NAMALWA (cell line): ENCODE measurements at places on chromosomes 6 and 20.

- no peak for DNase-seq
These were observed 24.5 kb downstream of the YTHDF1 start for GRCh38 chr20:63191400-63191799.

DNA sequence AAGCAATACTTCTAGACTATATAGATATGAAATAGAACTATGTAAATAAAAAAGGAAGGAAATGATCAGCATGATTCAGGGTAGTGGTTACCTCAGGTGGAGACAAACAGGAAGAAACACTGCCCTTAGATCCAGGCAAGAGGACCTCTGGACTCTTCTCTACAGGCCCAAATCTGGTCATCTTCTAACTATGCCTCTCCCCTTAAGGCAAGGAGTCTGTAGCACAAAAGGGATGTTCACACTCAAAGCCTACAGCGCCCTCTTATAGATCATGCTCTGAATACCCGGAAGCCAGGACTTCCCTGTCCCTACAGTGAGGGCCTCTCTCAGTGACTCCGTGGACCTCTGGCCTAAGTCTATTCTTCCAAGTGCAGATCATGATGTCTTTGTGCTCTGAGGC is 30.4 kb upstream of the HIVEP2 start:
- DNase-seq, result no peak

GRCh38 chr6:53066077-53066417 is 843 bp downstream of the FBXO9 start:
- DNase-seq, result no peak

- DNase-seq, result no peak
These were observed 68.7 kb upstream of the MYL9 start for GRCh38 chr20:36472637-36473090.

DNA sequence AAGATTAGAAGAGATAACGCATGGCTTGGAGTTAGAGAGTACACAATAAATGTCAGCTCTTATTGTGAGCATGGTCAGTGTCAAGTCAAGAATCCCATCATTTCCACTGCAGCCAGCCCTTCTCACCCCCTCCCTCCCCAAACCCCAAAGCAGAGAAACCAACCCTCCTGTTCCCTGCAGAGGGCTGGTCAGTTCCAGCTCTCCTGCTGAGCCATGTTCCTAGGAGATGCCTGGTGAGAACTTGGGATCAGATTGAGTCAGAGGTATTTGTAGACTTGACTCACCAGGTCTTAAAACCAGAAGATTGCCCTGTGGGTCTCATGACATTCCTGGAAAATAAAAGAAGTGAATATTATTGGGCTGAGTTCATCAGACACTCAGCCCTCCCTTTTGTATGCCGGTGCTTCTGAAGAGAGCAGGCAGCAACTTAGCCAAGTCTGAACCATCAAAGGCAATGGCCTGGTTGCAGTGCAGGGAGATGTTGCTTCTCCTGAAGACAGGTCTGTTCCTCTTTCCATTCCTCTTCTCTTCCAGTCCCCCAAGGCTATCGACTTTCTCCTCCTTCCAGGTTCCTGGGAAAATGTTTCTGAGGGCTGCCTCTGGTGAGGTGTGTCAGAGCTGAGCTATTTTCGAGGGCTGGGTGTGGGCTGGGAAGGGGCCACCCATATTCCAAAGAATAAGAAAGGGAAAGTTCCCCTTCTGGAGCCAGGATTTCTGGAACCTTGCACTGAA is 278.2 kb upstream of the SUPT3H start:
- DNase-seq, result no peak

- DNase-seq, result peak; percentile 37
These were observed 87.3 kb downstream of the PTPRT start for GRCh38 chr20:43102394-43102793.

- no peak for DNase-seq
These were observed 117.2 kb upstream of the CD93 start for GRCh38 chr20:23203310-23203709.

GRCh38 chr6:156651486-156651885 is 125.7 kb upstream of the ARID1B start:
- no peak for DNase-seq

DNA sequence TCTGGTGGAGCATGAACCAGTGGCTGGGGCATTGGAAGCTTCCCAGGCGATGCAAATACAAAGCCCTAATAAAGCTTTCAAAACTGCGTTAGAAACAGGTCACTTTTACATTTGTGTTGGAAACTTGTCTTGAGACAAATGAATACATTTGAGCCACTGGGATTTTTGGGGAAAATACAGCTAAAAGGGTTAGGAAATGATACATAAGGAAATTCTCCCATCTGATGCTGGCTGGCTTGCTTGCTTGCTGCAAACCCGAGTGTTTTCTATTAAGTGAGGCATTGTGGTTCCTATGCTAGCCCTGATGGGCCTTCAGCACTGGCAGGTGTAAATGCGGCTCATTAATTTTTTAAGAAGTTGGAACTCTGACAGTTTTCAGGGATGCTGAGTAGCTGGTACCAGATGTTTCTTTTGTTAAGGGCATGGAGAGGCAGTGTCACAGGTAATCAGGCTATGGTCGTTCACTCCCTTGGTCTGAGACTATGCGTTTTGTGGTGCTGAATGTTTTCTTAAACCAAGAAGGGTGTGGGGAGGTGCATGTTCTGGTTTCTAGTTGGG is 35.2 kb downstream of the RREB1 start:
- DNase-seq, result no peak

DNA sequence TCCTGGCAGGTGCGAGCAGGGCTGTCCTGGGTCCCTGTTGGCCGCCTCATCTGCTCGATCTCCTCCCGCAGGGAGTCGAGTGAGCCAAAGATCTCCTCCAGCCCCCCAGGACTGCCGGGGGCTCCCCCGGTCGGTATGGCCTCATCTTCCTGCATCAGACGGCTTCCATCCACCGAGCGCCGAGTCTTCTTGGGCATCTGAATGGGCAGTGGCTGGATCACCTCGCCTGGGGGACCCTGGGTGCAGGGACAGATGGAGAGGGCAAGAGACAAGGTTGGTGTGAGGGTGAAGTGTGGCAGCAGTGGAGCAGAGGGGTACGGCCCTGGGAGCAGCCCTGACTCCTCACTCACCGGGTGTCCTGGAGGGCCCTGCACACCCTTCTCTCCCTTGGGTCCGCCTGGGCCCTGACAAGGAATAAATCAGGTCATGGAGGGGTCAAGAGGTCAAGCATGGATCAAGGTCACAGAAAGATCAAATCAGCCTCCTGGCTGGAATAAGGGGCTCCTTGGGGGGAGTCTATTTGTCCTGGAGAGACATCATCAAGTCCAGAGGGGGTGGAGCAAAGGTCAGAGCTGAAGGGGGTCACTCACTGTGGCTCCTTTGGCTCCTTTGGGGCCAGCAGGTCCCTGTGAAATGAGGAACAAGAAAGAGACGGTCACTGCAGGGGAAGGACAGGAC is 26.5 kb downstream of the COL11A2 start:
- DNase-seq, result no peak

GRCh38 chr20:2595076-2595475 is 57.4 kb upstream of the NOP56 start:
- DNase-seq, result no peak

GRCh38 chr6:82248273-82248735 is 760 bp upstream of the IBTK start:
- DNase-seq, result no peak

DNA sequence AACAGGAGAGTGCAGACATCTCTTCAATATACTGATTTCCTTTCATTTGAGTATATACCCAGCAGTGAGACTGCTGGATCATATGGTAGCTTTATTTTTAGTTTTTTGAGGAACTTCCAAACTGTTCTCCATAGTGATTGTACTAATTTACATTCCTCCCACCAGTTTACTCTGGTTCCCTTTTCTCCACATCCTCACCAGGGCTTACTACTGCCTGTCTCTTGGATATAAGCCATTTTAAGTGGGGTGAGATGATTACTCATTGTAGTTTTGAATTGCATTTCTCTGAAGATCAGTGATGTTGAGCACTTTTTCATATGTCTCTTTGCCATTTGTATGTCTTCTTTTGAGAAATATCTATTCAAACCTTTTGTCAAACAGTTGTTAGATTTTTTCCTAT is 64.9 kb upstream of the HMGCLL1 start:
- no peak for DNase-seq

GRCh38 chr6:39917329-39917728 is 16.9 kb downstream of the MOCS1 start:
- DNase-seq, result no peak

DNA sequence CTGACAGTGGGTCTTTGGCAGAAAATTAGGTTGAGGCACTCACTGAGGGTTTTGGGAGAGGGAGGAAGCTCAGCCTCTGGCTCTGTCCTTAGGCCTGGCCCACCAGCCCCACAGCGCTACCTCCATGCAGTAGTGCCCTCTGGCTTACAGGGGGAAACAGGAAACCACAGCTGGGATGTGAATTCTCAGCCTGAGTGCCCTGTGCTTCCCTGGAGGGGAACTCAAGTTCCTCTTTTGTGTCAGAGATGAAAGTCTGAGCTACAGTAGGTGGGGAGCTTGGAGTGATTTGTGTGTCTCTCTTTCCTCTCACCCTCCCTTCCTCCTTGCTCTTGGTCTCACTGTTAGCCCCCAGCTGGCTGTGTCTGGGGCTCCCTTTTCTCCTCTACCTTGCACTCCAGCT is 48.2 kb upstream of the BLCAP start:
- peak; percentile 42 for DNase-seq

DNA sequence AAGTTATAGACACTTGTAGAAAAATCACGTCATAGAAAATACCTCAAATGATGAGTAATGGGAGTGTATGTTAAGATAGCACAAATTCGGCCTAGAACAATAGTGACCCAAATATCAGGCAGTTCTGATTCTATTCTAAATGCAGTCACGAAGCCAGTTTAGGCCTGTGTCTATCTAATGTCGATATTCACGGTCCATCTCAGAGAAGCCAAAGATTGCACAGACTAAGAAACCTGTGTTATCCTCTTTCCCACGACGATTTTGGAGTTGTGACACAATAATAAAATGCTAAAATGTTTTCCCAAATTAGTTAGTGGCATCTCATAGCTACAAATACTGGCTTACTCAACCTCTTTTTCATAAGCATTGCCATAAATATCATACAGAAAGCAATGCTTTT is 4.0 kb downstream of the HIVEP2 start:
- no peak for DNase-seq

DNA sequence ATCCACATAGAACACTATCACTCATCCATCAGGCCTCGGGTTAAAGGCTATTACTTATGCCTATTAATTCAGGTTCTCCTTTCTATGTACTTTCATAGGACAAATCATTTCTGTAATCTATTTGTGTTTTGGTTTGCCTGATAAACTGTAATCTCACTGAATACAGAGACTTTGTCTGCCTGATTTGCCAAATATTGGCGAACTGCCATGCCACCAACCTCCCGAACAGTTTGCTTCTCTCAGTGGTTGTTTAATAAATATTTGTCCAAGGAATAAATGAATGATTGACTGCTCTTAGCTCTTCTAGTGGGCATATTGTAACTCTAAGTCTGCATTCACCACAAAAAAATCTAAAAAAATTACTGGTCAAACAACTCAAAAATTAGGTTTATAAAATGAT is 170.1 kb upstream of the ZFP64 start:
- DNase-seq, result no peak

DNA sequence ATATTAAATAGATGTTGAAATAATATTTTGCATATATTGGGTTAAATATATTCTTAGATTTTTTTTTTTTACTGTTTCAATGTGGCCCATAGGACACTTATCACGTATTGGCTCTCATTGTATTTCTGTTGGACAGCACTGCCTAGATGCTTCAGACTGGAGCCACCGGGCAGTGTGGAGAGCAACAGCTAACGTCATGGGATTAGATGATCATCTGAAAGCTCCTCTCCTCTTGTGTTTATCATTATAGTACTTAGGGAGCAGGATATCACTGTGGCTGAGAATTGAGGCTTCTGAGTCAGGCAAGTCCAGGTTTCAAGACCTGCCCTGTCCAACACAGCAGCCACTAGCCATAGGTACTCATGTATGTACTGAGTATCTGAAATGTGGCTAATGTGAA is 87.4 kb downstream of the ZHX3 start:
- no peak for DNase-seq

DNA sequence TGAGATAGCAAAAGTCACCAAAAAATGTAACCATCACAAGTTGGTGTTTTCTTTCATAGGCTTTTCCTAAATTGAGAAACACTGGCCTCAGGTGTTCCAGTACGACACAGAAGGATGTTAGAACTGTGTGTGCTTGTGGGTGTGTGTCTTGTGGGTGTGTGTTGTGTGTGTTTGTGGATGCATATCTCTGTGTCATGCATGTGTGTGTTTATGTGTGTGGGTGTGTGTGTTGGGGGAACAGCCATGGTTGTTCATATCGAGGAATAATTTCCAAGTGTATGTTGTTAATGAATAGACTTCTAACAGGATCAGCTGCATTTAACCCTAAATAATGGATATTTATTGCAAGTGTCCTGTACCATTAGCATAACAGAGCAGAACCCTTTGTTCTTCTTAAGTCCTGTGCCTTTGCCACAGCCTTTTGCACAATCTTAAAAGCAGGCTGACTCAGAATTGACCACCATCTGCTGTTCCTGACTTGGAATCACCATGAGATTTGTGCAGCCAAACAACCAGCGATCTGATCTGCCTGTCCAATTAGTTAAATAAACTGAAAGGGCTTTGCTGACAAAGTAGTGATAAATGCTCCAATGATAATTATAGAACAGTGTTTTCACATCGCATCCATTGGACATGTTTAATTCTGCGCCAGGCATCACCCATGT is 7.6 kb downstream of the CD93 start:
- DNase-seq, result no peak

GRCh38 chr6:40874495-40874894 is 164.5 kb downstream of the UNC5CL start:
- peak; percentile 29 for DNase-seq

- DNase-seq, result no peak
These were observed 131.3 kb upstream of the B3GAT2 start for GRCh38 chr6:71088166-71088565.

DNA sequence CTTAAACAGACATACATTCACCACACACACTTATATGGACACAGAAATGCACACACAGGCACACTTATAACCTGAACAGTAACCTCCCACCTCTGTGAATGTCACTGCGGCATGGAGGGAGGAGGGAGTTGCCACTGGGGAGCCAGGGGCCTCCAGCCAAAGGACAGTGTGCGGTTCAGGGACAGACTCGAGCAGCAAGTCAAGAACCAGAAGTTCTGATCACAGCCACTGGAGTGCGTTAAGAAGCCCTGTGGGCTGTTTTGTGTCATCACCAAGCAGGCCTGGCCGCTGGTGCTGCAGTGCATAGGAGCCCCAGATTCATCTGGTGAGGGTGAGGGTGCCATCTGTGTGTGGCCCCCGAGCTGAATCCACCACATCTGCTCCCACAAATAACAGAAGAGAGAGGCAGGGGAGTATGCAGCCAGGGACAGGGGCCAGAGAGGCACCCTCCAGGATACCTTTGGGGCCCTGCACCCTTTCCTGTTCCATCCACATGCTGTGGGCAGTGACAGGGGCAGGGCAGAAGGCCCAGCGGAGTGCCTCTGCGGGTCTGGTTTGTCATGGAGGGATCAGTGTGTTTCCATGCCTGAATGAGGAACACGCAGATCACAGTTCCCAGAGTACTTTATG is 20.3 kb downstream of the SYNDIG1 start:
- DNase-seq, result no peak

GRCh38 chr6:5537132-5537531 is 275.8 kb downstream of the FARS2 start:
- DNase-seq, result no peak

GRCh38 chr6:26351544-26351953 is 13.4 kb upstream of the BTN3A2 start:
- no peak for DNase-seq
